ENCODE measurements at places on chromosomes 4 and X.

GRCh38 chr4:84938316-84938715 lies 28.2 kb downstream of the WDFY3 start:
- peak; percentile 51 for DNase-seq

GRCh38 chr4:28811025-28811424 lies 1909.1 kb upstream of the PCDH7 start:
- no peak for DNase-seq

GRCh38 chr4:99979872-99980271 lies 29.8 kb upstream of the H2AZ1 start:
- DNase-seq, result peak; percentile 60

DNA sequence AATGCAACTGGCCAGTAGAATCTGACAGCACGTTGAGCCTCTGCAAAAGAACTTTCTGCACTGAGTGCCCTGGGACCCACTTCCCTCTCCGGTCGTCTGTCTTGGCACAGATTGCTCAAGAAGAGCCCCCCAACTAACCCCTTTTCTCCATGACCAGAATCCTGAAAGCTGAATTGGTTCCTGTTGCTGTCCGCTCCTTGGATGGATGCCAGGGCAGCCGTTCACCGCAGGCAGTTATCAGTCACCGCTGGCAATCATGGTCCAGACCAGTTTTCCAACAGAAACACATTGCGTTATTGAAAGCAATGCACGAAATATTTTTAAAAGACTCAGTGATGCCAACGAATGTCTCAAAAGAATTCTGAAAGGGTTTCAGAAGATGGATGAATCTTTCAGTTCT lies 733.7 kb upstream of the FRG1 start:
- DNase-seq, result no peak

DNA sequence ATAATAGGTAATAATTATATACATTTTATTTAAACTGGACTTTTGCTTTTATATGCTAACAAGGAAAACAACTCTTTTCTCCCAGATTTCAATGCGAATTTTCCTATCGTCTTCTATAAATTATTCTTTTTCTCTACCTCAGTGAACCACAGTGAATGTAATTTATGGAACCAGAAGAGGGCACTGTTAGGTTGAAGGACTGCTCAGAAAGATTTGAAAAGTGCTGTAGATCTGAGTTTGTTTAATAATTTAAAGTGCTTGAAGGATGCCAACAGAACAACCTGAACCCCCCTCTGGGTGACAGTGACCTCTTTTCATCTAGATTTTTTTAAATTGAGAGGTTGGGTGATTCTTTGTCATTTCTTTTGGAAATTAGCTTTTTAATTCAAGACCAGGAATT lies 54.9 kb downstream of the PHOX2B start:
- peak; percentile 36 for DNase-seq

- no peak for DNase-seq
These were observed 16.2 kb downstream of the NKX6-1 start for GRCh38 chr4:84482564-84483563.

- DNase-seq, result no peak
These were observed 14.1 kb downstream of the CTBP1 start for GRCh38 chr4:1234811-1235292.

DNA sequence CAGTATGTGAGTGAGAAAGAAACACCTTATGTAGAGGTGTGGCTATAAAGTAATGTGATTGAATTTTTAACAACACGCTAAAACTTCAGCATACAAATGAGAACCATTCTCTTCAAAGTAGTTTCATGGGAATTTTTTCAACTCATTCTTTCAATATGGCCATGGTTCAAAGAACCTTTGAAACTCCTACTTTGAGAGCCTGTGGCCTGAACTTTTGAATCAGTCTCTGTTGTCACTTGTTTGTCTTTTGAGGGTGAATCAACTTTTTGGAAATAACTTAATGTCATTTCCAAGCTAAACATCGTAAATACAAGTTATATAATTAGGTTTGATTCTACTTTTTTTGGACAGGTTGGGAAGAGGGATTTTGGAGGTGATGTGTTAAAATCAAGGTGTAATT lies 49.9 kb upstream of the CASK start:
- DNase-seq, result no peak

GRCh38 chr4:14958436-14958835 lies 43.8 kb upstream of the CPEB2 start:
- no peak for DNase-seq

DNA sequence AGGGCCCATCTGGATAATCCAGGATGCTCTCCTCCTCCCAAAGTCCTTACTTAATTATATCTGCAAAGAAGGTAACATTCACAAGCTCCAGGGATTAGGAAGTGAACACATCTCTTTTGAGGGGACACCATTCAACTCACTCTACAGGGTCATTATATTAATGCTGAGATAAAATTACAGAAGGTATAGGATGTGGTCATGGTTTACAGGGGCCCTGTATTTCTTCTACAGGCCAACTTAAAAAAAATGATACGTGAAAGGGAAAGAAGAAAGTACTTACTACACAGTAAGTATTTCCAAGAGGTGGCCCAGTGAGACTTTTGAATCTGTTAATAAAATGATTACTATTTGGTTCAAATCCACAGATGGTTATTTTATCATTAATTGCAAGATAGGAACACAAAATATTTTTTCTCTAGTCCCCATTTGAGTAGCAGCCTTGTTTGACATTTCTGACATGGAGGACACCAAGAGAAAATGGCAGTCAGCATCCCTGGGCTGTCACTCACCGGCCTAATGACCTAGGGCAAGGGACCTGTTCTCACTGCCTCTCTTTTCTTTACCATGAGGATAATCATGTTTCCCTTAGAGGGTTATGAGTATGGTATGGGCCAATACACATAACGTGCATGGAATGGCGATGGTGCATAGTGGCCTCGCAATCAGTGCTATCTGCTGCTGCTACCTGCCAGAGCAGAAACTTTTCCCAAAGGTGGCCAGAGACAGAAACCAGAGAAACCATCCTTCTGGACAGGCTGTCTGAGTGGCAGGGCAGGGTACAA lies 140.5 kb downstream of the PTTG2 start:
- DNase-seq, result no peak

- DNase-seq, result no peak
These were observed 170.3 kb upstream of the KIT start for GRCh38 chr4:54487491-54487890.

- no peak for DNase-seq
These were observed 118.4 kb downstream of the COL25A1 start for GRCh38 chr4:109183931-109184490.

GRCh38 chr4:15110120-15110571 lies 107.9 kb downstream of the CPEB2 start:
- DNase-seq, result no peak

- DNase-seq, result no peak
These were observed 20.8 kb upstream of the SMIM9 start for GRCh38 chrX:154855256-154855655.

DNA sequence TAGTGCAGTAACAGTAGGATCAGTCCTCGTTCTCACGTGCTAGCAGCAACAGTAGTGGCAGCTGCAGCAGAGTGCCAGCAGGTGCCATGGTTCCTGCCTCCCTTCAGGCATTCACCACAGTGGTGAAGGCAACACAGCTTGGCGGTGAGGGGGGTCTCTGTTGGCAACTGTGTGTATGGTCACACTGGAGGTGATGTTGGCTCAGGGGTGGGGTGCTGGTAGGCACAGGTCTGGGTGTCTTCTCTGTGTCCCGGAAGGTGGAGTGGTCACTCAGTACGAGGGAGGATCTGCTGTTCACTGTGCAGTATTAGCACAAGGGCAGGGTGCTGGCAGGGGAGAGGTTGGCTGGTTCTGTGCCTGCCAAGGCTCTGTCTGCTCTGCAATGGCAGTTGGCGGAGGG lies 671.8 kb downstream of the CCSER1 start:
- no peak for DNase-seq

- DNase-seq, result no peak
These were observed 25.9 kb upstream of the ING2 start for GRCh38 chr4:183478926-183479325.

GRCh38 chr4:112704991-112705845 lies 68.3 kb downstream of the LARP7 start:
- DNase-seq, result peak; percentile 16

DNA sequence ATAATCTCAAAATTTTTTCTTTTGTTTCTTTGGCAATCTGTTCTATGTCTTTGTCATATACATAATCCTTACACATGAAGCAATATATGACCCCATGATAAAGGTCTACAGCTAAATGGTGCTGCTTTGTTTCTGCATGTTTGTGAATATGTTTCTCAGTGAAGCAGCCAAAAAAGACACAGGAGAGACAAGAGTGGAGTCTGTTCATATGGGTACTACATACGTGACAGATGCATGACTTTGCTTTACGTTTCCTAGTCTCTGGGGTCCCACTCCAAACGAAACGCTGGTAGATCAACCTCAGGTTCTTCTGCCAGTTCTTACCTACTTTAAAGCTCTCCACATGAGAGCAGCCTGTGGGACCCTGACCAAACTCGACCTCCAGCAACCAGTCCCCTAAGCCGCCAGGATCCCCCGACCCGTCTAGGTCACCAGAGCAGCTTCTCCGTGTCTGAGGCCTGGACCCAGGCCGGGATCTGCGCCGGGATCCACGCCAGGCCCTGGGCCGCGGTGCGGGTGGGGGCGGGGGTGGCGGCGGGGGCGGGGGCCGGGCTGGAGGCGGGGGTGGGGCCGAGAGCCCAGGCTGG lies 1.5 kb downstream of the USP51 start:
- no peak for DNase-seq

DNA sequence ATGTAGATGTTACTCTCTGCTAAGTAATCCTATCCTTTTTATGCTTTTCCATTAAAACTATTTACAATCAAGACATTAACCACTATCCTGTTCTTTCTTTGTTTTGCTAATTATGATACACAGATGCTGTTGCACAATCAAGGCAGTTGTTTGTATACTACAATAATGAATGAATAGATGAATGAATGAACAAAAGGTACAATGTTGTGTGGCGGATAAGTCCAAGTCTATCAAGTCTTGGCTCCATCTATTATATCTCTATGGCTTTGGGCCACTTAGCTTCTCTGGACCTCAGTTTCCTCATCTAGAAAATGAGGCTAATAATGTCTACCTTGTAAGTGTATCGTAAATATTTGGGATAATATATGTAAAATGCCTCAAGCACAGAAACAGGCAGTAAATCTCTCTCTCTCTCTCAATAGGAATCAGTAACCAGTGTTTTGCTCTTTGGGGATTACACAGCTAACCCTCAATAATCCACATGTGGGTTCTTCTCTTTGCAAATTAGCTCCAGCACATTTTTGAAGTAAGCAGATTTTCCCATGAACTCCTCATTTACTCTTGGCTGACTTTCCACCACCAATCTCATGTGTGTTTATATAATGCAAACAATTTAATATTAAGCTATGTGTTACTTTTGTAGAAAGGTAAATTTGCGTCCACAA lies 27.8 kb upstream of the TSPAN5 start:
- DNase-seq, result no peak

- no peak for DNase-seq
These were observed 67.1 kb upstream of the MYOZ2 start for GRCh38 chr4:119068529-119068962.

DNA sequence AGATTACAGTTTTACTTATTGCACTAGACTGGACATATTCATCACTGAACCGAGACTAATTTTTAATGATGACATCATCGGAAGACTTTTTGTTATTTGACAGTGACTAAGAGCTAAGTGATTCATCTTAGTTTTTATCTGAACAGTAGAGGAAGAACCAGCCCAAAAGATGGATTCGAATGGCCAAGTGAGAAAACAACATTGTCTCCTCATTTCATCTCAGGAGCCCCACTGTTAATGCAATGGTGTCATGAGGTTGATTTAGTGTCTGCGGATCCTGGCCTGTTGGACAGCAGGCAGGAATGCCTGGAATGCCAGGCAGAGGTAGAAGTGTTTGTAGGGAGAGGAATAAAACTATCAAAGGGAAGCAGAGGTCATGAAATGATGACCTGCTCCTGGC lies 37.8 kb upstream of the HPF1 start:
- DNase-seq, result peak; percentile 14

DNA sequence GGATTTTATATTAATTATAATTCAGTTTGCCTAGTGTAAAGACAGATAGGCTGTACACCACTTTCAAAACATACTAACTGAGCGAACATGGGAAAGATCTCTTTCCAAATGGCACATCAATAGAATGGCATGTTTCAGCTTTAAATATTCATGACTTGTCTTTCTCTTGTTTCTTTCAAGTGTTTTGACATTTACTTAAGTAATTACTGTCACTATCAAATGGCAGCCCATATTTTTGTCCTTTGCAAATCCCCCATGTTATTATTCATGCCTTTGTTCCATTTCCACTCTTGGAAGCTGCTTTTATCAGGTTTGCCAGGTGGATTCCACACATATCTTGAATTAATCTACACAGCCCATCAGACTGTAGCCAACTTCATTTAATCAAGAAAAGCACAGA lies 89.2 kb upstream of the GLRA2 start:
- no peak for DNase-seq

DNA sequence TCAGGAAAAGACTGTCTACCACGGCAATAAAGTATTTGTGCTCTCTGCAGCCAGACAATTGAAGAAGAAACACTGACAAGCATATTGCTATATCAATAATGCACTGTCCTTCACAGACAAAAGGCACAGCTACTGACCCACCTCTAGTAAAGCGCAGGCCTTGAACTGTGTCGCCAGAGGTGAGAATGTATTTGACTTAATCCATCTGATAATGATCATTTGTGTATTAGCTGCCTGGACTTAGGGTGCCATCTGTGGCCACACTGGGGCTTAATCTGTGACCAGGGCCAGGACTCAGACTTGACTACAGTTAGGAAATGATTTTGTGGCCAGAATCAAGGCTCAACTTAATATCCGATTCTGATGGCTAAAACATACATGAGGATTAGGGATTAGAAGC lies 260.4 kb downstream of the SMARCA1 start:
- DNase-seq, result no peak

DNA sequence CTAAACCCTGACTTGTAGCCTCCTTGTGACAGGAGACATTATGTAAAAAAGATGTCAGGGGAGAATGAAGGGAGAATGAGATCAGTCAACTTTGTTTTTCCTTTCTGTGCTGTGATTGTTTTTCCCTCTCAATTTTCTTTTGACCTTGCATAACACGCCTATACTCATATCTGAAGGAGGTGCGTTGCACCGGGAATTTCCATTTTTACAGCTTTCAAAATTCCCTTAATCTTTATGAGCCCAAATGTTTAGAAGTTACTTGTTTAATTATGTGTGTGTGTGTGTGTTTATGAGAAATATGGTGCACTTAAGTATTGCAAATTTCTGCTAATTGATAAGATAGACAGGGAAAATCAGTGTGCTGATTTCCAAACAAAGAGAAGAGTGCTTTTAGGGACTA lies 21.6 kb downstream of the SYNPO2 start:
- DNase-seq, result no peak

DNA sequence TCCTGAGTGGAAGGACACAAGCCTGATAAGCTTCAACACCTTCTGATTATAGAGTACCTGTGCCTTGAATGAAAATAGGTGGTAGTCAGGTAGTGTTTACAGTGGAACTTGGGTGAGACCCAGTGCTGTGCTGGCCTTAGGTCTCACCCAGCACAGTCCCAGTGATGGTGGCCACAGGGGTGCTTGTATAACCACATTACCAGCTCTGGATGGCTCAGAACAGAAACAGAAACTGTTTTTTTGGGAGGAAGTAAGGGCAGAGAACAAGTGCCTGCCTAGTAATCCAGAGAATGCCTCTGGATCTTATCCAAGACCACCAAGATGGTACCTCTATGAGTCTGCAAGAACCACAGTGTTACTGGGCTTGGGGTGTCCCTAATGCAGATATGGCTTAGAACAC lies 171.5 kb upstream of the DIPK2B start:
- DNase-seq, result no peak

GRCh38 chrX:75303795-75304194 lies 29.9 kb downstream of the UPRT start:
- DNase-seq, result no peak

- peak; percentile 1 for DNase-seq
These were observed 1.4 kb downstream of the NDNF start for GRCh38 chr4:121070696-121071639.

GRCh38 chr4:186770481-186771175 lies 47.0 kb upstream of the FAT1 start:
- DNase-seq, result peak; percentile 71
